ENCODE measurements at places on chromosomes 1 and 21.

- no peak for DNase-seq
Measured at GRCh38 chr1:157955221-157955620, 38.2 kb upstream of the KIRREL1 start.

DNA sequence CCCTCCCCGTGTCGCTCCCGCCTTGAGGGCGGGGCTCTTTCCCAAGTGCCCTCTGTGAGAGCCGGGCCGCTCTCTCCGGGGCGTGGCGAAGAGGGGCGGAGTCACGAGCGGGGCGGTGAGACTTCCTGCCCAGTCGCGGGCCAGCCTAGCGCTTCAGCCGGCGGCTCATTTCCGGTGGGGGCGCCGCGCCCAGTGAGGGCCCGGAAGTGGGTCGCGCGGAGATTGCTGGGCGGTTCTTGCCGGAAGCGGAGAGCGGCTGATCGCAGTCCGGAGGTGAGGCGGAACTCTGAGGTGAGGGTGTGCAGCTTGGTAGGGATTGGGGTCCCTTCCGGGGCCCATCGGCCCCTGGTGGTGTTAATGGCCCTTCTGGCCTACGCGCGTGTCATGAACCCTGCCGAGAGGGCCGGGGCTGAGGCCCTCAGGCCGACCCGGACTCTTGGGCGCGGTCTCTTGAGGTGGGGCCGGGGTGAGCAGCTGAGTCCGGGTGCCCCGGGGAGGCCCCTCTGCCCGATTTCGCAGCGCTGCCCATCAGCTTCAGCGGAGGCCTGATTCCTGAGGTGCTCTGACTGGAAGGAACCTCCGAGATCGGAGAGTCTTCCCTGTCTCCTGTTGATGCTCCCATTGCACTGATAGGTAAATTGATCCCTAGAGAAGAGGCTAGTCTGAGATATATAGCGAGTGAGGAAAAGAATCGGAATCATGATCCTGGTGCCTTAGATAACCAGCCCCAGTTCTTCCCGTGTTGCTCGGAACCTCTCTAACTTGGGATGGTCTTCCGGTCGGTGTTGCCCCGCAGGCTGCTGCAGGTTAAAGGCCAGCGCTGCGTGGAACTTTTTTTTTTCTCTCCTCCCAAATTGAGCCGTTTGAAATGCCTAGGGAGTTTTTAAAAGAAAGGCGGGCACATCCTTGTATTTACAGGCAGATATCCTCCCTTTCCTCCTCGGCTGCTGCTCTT, at the start of gene CAP1:
TSS of gene CAP1 (plus strand) at position 219 of the 955 bp plus-strand sequence. CDS start 18,618 bp downstream, outside the sequence.
- peak; percentile 71 for DNase-seq

- no peak for DNase-seq
Measured at GRCh38 chr1:203187689-203188264, 1.3 kb upstream of the CHI3L1 start.

- DNase-seq = no peak
Measured at GRCh38 chr1:220695426-220695825, 5.3 kb downstream of the C1orf115 start.

DNA sequence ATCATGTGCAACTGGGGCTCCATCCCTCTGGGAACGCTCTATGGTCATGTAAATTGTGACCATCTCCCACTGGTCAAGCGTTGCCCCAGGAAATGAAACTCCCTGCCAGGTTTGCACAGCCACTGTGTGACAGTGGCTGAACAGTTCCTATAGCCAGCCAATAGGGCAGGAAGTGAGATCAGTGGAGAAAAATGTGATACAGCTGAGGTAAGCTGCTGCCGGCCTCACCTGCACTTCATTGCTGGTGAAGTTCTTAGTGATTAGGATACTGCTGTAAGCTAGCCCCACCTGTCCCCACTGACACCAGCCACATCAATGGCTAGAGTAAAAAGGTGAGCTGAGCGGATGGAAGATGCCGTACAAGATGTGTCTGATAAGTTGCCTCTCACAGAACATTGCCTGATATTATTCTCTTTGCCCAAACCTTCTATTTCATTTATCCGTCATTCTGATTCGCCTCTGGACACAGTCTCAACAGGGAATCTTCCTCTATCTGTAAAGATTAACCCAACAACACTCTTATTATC, 38.4 kb upstream of the CDC42BPA start:
- no peak for DNase-seq

DNA sequence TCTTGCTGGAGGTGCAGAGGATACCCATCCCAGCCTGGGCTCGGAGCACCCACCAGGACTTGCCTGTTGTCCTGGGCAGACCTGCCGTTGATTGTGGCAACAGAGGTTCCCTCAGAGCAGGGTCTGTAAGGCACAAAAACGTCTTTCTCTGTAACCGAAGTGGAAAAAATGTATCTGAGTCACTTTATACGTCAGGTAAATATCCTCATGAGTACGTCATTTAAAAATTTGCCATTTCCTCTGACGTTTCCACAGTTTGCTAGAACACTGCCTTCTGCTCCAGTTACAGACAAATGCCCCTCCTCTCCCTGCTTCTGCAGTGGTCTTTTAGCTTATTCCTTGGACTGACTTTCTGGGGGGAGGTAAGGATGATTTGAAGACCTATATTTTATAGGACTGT, 326.8 kb downstream of the HHAT start:
- DNase-seq = no peak

- no peak for DNase-seq
Measured at GRCh38 chr1:186636786-186637185, 43.4 kb downstream of the PTGS2 start.

GRCh38 chr1:24705260-24706073, 39.8 kb upstream of the CLIC4 start:
- no peak for DNase-seq

- DNase-seq = no peak
Measured at GRCh38 chr1:221718381-221719277, 23.3 kb downstream of the DUSP10 start.

- DNase-seq = no peak
Measured at GRCh38 chr1:154714052-154714623, 106.2 kb upstream of the ADAR start.

GRCh38 chr1:36775716-36776115, 258.6 kb downstream of the GRIK3 start:
- DNase-seq = no peak

DNA sequence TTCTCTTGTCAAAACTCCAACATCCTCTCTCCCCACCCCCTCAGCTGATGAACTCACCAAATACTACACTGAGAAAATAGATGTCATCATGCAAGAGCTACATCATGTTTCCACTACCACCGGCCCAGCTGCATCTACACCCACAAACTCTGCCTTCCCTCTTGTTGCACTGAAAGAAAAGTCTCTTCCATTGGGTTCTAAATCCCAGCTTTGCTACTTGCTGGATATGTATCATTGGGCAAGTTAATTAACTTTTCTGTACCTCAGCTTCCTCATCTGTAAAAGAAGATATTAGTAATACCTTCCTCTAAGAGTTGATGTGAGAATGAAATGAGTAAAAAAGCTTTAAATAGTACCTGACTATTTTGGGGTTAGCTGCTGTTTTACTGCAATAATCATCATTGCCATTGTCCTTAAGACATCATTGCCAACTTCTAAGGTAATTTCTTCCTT, 108.6 kb downstream of the OLFML2B start:
- no peak for DNase-seq

DNA sequence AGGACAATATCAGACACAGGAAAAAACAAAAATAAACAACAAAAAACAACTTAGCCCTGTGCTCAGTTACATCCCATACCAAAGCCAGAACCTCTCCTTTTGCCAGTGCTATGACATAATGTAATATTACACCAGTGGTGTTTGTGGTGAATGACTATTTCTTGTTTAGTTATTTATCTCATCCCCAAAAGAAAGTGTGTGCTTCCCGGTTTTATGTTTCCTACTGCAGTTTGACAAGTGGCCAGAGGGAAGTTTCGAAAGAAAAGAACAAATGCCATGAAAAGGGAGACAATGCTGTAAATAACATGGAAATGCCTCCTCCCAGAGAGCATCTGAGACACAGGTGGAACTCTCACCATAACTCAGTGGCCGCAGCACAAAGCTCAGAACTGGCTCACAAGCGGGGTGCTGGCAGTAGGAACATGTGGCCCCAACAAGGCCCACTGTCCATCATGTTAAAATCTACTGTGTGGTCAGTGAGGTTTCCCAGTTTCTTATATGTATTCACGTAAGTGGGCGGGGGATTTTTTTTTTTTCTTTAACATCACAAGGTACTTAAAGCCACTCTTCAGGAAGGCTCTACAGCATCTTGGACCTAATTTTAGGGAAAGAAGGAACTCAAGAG, 158.2 kb downstream of the BARHL2 start:
- no peak for DNase-seq

GRCh38 chr1:178960482-178961240, 65.0 kb upstream of the FAM20B start:
- DNase-seq = no peak

DNA sequence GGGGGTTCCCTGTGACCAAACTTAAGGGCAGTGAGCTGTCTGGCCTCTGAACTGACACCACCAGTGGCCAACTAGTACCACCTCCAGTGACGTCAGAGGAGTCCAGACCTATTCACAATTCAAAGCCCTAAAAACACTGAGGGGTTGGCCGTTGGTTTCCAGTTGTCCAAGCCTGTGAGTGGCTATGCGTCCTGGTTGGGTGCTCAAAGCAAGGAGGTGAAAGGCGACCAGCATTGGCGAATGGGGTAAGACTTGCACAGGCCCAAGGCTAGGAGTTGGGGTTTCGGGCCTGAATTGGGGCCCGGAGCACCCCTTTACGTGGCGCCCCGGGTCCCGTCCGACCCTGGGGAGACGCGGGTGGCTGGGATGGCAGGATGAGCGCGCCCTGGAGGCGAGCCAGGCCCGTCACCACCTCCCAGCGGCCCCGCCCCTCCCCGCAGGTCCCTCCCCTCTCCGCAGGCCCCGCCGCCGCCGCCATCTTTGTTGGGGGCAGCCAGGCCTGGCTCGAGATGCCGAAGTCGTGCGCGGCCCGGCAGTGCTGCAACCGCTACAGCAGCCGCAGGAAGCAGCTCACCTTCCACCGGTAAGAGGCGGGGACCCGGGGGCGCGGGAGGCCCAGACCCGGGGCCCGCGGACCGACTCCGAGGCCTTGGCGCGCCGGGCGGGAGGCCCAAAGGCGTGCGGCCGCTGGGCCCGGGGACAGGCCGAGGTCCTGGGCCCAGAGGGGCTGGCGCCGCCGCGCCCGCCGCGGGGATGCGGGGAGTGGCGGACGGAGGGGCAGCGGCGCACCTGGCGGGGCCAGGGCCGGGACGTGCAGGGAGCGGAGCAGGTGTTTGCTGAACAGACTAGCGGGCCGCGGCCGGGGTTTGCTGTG, at the start of gene THAP3:
TSS of gene THAP3 (plus strand) at position 159 of the 874 bp plus-strand sequence. CDS start at position 510, 351 bp downstream.
- DNase-seq = no peak

GRCh38 chr1:2056955-2057590, 6.9 kb downstream of the PRKCZ start:
- DNase-seq = no peak

GRCh38 chr1:214154596-214155292, 126.2 kb upstream of the SMYD2 start:
- DNase-seq = no peak

DNA sequence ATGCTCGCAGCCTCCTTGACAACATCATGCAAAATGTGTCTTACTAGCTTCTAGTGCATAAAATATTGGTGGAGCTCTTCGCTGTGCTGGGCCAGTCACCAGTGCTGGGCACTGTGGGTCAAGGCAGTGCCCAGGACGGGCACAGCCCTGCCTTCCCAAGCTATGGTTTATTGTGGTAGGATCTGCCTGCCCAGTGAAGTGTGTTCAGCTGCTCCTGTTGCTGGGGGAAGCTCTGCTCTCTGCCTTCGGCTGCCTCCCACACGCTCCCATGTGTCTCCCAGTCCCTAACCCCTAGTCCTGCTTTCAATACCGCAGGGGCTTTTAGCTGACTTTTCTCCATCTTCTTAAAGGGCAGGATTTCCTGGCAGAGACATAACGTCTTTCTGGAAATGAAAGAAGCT, 15.7 kb downstream of the EPHX1 start:
- no peak for DNase-seq

DNA sequence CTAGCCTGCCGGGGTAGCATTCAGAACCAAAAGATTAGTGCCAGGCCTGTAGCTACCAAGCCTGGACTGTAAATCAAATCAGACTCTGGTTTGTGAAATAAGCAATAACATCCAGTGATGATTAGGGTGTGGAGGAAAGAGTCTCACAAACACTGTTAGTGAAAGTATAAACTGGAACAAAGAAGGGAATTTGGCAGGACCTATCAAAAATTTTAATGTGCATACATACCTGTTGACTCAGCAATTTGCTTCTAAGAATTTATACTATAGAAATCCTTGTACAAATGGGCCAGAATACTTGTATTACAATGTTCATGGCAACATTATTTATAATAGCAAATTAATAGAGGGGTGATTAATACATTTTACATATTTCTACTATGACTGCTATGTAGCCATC, 109.8 kb upstream of the WARS2 start:
- DNase-seq = no peak

- no peak for DNase-seq
Measured at GRCh38 chr1:236395947-236396664, 2.0 kb downstream of the EDARADD start.

- DNase-seq = no peak
Measured at GRCh38 chr1:10048601-10049000, 15.8 kb downstream of the UBE4B start.

DNA sequence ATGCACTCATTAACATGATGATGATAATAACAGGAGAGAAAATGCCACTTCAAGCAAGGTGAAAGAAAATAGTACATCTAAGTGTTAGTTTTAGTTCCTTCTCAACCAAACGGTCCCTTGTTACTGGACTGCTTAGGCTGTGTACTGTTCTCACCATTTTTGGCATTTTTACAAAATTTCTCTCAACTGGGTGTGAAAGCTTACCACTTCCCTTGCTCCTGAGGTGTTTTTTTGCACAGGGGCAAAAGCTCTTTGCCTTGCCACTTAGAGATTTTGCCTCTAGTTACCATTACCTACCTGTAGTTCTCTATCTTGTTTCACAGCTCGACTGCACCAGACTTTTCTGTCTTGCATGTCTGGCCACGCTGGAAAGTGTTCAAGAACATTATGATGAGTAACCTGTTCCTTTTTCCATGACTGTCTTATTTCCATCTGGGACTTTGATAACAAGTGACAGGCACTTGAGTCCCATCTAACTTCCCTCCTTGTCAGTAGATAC, 10.7 kb downstream of the NEK7 start:
- DNase-seq = no peak

- no peak for DNase-seq
Measured at GRCh38 chr1:15246960-15247614, at the start of gene FHAD1. Gene FHAD1, plus strand, starts transcription at chr1:15247223. Its CDS starts 4,562 bp downstream, at chr1:15251785.

GRCh38 chr1:178938959-178939317, 68.1 kb upstream of the ANGPTL1 start:
- DNase-seq = no peak

DNA sequence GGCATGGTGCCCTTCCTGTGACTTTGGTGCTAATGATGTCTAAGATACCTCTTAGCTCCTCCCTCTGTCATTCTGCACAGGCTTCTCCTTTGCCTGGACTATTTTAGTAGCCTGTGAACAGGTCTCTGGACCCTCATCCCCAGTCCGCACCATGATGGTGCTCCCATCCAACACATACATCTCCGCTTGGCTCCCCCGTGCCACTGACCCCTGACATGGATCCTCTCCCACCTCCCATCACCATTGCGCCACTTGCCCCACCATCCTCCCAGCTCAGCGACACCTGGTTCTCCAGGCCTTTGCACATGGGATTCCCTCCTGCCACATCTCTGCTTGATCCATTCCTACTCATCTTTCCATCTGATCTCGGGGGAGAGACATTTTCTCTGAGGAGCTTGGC, 33.9 kb downstream of the RUNX3 start:
- no peak for DNase-seq

- DNase-seq = no peak
Measured at GRCh38 chr1:84352298-84353106, 45.8 kb upstream of the DNASE2B start.
